ENCODE measurements at places on chromosomes 2 and 18. TPM values are rescaled to one million over a fixed set of nuclear protein-coding genes. Genes with fewer than 3 reads are reported as not detected.

RGPD3 gene
- 0.37 TPM for total RNA-seq

PROM2 gene
- total RNA-seq: 0.85 TPM

CDK15 gene
- not detected for total RNA-seq

PLCL1 gene
- 0.12 TPM for total RNA-seq

ABHD1 gene
- total RNA-seq: 1.5 TPM

CENPA gene
- not detected for total RNA-seq

PLGLB2 gene
- total RNA-seq: 6.1 TPM

SH3BP4 gene
- total RNA-seq: 1.5 TPM

RNF25 gene
- 31.8 TPM for total RNA-seq

SFXN5 gene
- 17.8 TPM for total RNA-seq

C2orf74 gene
- 18.3 TPM for total RNA-seq

METTL5 gene
- 37.0 TPM for total RNA-seq

RAX gene
- not detected for total RNA-seq

RNF125 gene
- 5.6 TPM for total RNA-seq

HRH4 gene
- total RNA-seq: 0.07 TPM

BOLL gene
- not detected for total RNA-seq

CROCC2 gene
- total RNA-seq: not detected

ALLC gene
- total RNA-seq: not detected

GRCh38 chr2:29014811-29015421 is 33.8 kb downstream of the TOGARAM2 start:
- H3K27me3 ChIP-seq: no peaks in the 10 kb centered on the region
- H3K36me3 ChIP-seq: no peaks in the 10 kb centered on the region
- DNase-seq: peak; percentile 62
- H3K4me1 ChIP-seq: peaks cover 31% of the 10 kb centered on the region

GRCh38 chr18:78610179-78610578 is 369.4 kb upstream of the SALL3 start:
- no peaks in the 10 kb centered on the region for H3K36me3 ChIP-seq
- no peak overlapping the region for H3K4me3 ChIP-seq
- no peak for DNase-seq
- no peaks in the 10 kb centered on the region for H3K4me1 ChIP-seq

- H3K27me3 ChIP-seq: no peaks in the 10 kb centered on the region
- H3K27ac ChIP-seq: no peak overlapping the region
- H3K4me1 ChIP-seq: no peaks in the 10 kb centered on the region
- no peaks in the 10 kb centered on the region for H3K36me3 ChIP-seq
Measured at GRCh38 chr2:236818281-236819045, 248.8 kb downstream of the ACKR3 start.

GRCh38 chr2:128494307-128494639 is 175.6 kb upstream of the HS6ST1 start:
- no peak overlapping the region for H3K4me3 ChIP-seq
- no peaks in the 10 kb centered on the region for H3K4me1 ChIP-seq
- H3K36me3 ChIP-seq: no peaks in the 10 kb centered on the region
- no peak for DNase-seq

DNA sequence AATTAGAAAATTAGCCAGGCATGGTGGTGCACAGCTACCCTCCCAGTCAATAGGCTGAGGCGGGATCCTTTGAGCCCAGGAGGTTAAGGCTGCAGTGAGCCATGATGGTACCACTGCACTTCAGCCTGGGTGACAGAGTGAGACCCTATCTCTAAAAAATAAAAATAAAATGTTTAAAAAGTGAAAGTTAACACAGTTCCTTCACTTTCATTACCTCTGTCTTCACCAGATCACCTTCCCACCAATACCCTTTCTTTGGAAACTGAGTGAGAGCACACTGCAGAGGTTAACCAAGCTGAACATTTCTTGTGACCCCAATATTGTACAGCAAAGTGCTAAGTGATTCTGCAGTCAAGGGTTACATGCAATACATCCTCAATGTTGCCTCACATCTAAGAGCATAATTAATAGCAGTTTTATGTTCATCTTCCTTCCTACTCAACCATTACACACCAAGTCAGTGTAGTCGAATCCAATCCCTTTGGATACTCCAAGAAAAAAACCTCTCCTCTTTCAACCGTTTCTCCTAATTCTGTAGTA is 1.7 kb downstream of the L3MBTL4 start:
- H3K4me1 ChIP-seq: peaks cover 24% of the 10 kb centered on the region
- peak overlapping the region; percentile 29 for H3K4me3 ChIP-seq

- no peak overlapping the region for H3K4me3 ChIP-seq
- no peak overlapping the region for H3K27ac ChIP-seq
- no peaks in the 10 kb centered on the region for H3K27me3 ChIP-seq
- no peak for DNase-seq
- no peaks in the 10 kb centered on the region for H3K4me1 ChIP-seq
Measured at GRCh38 chr2:189022492-189022891, 48.3 kb downstream of the COL3A1 start.

DNA sequence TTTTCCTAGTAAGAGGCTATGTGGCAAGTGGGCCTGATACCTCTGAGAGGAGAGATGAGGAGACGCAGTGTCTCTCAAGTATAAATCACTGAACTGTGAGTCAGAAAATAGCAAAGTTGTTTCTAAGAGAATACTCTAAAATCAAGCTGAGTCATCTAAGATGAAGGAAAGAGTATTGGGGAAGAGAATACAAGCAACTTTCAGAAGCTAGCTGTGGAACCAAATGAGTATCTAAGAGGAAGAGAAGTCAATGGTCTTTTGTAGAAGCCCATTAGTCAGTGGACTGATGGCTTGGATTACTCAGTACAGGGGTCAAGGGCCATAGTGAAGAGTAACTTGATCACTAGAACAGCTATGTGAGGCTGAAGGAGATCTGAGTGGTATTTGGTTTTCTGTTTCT is 2.7 kb upstream of the DCC start:
- H3K27ac ChIP-seq: no peak overlapping the region
- H3K4me1 ChIP-seq: no peaks in the 10 kb centered on the region
- peaks cover 25% of the 10 kb centered on the region for H3K27me3 ChIP-seq
- H3K4me3 ChIP-seq: no peak overlapping the region
- no peaks in the 10 kb centered on the region for H3K36me3 ChIP-seq

GRCh38 chr2:61793389-61793836 is 60.4 kb downstream of the FAM161A start:
- no peak overlapping the region for H3K27ac ChIP-seq
- no peaks in the 10 kb centered on the region for H3K4me1 ChIP-seq
- peak; percentile 81 for DNase-seq
- peak overlapping the region; percentile 28 for H3K4me3 ChIP-seq
- H3K36me3 ChIP-seq: no peaks in the 10 kb centered on the region

DNA sequence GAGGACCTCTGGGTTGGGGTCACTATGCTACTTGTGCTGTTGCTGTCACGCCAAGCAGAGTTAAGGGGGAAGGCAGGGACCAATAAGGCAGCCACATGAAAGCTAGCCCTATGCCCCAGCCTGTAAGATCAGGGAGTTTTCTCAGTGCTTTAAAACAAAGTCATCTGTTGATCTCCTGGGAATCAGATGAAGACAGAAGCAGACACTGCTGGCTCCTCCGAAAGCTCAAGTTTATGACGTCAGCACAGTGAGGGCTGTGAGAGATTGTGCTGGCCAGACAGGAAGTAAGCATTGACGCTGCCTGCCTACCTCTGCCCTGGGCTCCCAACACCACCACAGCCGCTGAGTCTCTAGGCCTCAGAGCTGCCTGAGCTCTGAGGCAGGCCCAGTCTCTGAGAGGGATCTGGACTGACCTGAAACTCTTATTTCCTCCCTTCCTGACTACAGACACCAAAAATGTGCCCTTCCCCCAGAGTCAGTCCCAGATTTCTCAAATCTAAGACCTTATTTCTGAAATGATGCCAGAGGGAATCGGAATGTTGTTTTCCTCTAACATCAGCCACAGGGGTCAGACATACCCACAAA is 118.1 kb upstream of the EPAS1 start:
- no peaks in the 10 kb centered on the region for H3K4me1 ChIP-seq
- DNase-seq: peak; percentile 37
- H3K36me3 ChIP-seq: peaks cover 3% of the 10 kb centered on the region
- H3K27ac ChIP-seq: no peak overlapping the region
- no peaks in the 10 kb centered on the region for H3K27me3 ChIP-seq

- no peaks in the 10 kb centered on the region for H3K27me3 ChIP-seq
- no peak for DNase-seq
- H3K4me1 ChIP-seq: no peaks in the 10 kb centered on the region
- H3K36me3 ChIP-seq: no peaks in the 10 kb centered on the region
- H3K27ac ChIP-seq: no peak overlapping the region
Measured at GRCh38 chr2:32937602-32938448, 8.9 kb upstream of the LTBP1 start.

GRCh38 chr2:3598912-3599854 is 4.3 kb downstream of the COLEC11 start:
- no peak for DNase-seq
- no peak overlapping the region for H3K27ac ChIP-seq
- H3K36me3 ChIP-seq: no peaks in the 10 kb centered on the region

DNA sequence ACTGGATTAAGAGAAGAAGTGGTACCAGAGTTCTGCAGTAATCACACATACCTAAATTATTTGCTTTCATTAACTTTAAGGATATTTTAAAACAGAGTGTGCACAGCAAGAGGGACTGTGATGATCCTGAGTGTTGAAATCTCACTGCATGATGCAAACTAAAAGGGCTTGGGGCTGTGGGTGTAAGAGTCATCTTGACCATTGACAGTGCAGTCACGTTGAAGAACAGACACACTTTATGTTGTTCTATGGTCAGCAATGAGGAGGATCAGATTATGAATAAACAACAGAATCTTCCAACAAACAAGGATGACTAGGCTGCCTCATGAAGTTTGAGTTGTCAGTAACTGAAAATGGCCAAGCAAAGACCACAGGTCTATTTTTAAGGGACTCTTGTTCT is 87.2 kb upstream of the GALNT5 start:
- no peaks in the 10 kb centered on the region for H3K36me3 ChIP-seq
- DNase-seq: no peak
- H3K4me1 ChIP-seq: no peaks in the 10 kb centered on the region
- no peaks in the 10 kb centered on the region for H3K27me3 ChIP-seq
- H3K4me3 ChIP-seq: no peak overlapping the region

DNA sequence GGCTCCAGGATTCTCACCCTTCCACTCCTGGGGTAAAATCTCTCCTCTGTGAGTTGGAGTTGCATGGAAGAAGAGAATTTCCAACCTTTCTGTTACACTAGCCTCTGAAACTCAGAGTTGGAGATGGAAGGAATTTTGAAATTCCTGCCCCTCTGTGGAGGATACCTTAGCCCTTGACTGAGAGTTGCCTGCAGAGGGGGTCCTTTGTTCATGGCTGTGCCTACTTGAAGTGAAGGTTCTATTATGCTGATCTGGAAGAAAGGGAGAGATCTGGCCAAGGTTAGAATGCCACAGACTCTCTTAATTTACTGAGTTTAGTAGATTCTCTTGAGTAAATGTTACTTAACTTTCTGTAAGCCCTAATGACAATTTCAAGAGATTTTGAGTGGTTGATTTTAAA is 626.6 kb upstream of the GYPC start:
- H3K4me1 ChIP-seq: no peaks in the 10 kb centered on the region
- no peak overlapping the region for H3K4me3 ChIP-seq
- no peak for DNase-seq
- H3K36me3 ChIP-seq: no peaks in the 10 kb centered on the region

GRCh38 chr2:19287324-19287723 is 71.1 kb downstream of the OSR1 start:
- DNase-seq: no peak
- no peak overlapping the region for H3K27ac ChIP-seq
- H3K4me1 ChIP-seq: no peaks in the 10 kb centered on the region
- H3K36me3 ChIP-seq: no peaks in the 10 kb centered on the region
- no peak overlapping the region for H3K4me3 ChIP-seq

- no peak for DNase-seq
- H3K4me3 ChIP-seq: no peak overlapping the region
- no peaks in the 10 kb centered on the region for H3K4me1 ChIP-seq
- H3K36me3 ChIP-seq: no peaks in the 10 kb centered on the region
- no peak overlapping the region for H3K27ac ChIP-seq
Measured at GRCh38 chr2:57515366-57515765, 531.2 kb upstream of the VRK2 start.

- peak overlapping the region; percentile 88 for H3K27ac ChIP-seq
- H3K4me1 ChIP-seq: peaks cover 43% of the 10 kb centered on the region
- no peaks in the 10 kb centered on the region for H3K36me3 ChIP-seq
- H3K27me3 ChIP-seq: no peaks in the 10 kb centered on the region
Measured at GRCh38 chr18:3593381-3593903, 143.5 kb downstream of the TGIF1 start.

- peak; percentile 65 for DNase-seq
- peak overlapping the region; percentile 40 for H3K4me3 ChIP-seq
- H3K27ac ChIP-seq: peak overlapping the region; percentile 55
- no peaks in the 10 kb centered on the region for H3K36me3 ChIP-seq
- H3K27me3 ChIP-seq: no peaks in the 10 kb centered on the region
Measured at GRCh38 chr2:142914507-142915313, 37.2 kb downstream of the KYNU start.

- DNase-seq: peak; percentile 86
- H3K4me3 ChIP-seq: no peak overlapping the region
- no peak overlapping the region for H3K27ac ChIP-seq
Measured at GRCh38 chr2:65040400-65041261, 15.6 kb upstream of the CEP68 start.

- H3K4me1 ChIP-seq: peaks cover 42% of the 10 kb centered on the region
- H3K36me3 ChIP-seq: no peaks in the 10 kb centered on the region
- H3K27me3 ChIP-seq: no peaks in the 10 kb centered on the region
- no peak overlapping the region for H3K4me3 ChIP-seq
- DNase-seq: peak; percentile 46
Measured at GRCh38 chr2:84894131-84894586, 11.3 kb upstream of the TMSB10 start.

GRCh38 chr2:178282075-178282815 is 87.9 kb downstream of the OSBPL6 start:
- H3K4me3 ChIP-seq: no peak overlapping the region
- H3K4me1 ChIP-seq: no peaks in the 10 kb centered on the region
- H3K27ac ChIP-seq: no peak overlapping the region

DNA sequence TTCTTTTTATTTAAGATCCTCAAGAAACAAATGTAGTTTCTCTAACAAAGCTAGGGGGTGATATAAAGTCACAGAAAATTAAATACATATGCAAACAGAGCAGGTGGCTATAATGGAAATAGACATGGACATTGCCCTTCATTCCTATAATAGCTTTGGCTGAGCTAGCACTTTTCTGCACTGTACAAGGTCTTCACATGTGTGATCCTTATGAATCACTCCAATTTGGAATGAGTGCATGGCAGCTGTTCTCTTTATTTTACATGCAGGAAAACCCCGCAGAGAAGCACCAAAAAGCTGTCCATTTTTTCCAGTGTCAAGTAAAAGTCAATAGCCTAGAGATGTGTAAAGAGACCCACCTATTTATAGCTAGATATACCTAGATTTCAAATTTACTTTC is 747.4 kb upstream of the SLC8A1 start:
- no peaks in the 10 kb centered on the region for H3K27me3 ChIP-seq
- H3K4me3 ChIP-seq: no peak overlapping the region
- H3K27ac ChIP-seq: no peak overlapping the region
- no peaks in the 10 kb centered on the region for H3K4me1 ChIP-seq

GRCh38 chr2:185161701-185162100 is 563.4 kb downstream of the ZNF804A start:
- no peaks in the 10 kb centered on the region for H3K27me3 ChIP-seq
- no peaks in the 10 kb centered on the region for H3K36me3 ChIP-seq
- H3K27ac ChIP-seq: no peak overlapping the region
- no peak overlapping the region for H3K4me3 ChIP-seq
- no peaks in the 10 kb centered on the region for H3K4me1 ChIP-seq

DNA sequence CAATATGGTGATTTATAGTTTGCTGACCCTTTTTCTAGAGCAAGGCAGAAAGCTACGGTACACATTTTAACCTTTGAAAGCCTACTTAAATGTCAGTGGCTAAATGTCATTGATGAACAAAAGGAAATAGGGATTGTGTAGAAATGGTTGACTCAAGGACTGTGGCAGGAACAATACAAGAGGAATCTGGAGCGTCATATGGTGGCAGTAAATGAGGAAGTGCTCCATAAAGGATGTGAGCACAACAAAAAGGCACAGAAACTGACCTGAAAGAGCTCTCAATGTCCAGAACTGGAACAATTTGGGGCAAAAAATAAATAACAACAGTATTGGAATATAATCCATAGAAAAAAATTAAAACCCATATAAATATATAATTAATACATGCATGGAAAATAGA is 443.9 kb upstream of the VRK2 start:
- H3K4me1 ChIP-seq: no peaks in the 10 kb centered on the region
- no peaks in the 10 kb centered on the region for H3K27me3 ChIP-seq

Measured in B cell (primary cell).